ENCODE measurements at places on chromosomes 5 and 9.
A peak's percentile ranks its signal among the peaks of the same experiment; 100 is the strongest.

DNA sequence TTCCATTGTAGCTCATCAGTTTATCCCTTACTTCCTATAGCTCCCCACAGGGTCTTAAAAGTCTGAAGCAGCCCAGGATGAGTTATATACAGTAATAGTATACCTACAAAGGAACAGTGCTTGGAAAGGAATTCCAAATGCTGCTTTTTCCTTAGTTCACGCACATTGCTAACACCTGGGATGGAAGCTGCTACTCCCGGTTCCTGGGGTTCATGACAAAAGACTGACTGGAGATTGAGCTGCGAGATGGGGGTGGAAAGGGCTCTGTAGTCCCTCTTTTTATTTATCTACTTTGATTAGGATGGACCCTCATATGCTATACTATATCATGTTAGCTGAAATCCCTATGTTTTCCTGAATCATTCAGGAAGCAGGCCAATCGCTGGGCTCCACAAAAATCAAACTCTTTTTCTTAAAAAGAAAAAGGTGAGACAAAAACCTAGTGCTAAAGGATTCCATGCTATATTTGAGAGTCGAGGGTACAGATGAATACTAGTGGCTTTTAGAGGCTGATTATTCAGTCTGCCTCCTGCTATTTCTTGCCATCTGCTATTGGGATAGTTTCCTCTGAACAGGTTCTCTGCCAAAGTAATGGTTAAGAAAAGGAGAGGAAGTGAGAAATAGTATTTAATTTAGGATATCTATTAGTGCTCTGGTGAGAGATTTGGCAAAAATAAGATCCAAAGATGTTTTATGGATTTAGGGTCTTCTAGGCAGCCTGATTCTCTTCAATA lies 81.2 kb downstream of the MRPS27 start:
- no peak for DNase-seq

GRCh38 chr9:114156657-114157421 lies 1.5 kb downstream of the COL27A1 start:
- no peak for DNase-seq

GRCh38 chr5:24226479-24226878 lies 418.3 kb downstream of the CDH10 start:
- no peak for DNase-seq

- DNase-seq = no peak
Observed at GRCh38 chr9:105178076-105178475, 66.4 kb upstream of the SLC44A1 start.

GRCh38 chr9:113631137-113631765 lies 167.7 kb downstream of the RGS3 start:
- DNase-seq = no peak

- no peak for DNase-seq
Observed at GRCh38 chr5:133599600-133599999, 12.7 kb downstream of the FSTL4 start.

GRCh38 chr5:39730699-39731098 lies 305.9 kb upstream of the DAB2 start:
- no peak for DNase-seq

GRCh38 chr9:87763286-87763685 lies 37.4 kb downstream of the CTSL start:
- DNase-seq = no peak

GRCh38 chr5:76818844-76819831 lies at the start of gene F2RL1:
Gene F2RL1 (plus strand): TSS chr5:76819030. CDS start chr5:76819183, 153 bp downstream.
- DNase-seq = peak; percentile 32

GRCh38 chr9:111458139-111459009 lies 25.8 kb downstream of the ECPAS start:
- no peak for DNase-seq

- DNase-seq = peak; percentile 40
Observed at GRCh38 chr5:98771382-98772109, 1.9 kb upstream of the RGMB start.

- no peak for DNase-seq
Observed at GRCh38 chr5:175707751-175708375, 50.0 kb downstream of the HRH2 start.

DNA sequence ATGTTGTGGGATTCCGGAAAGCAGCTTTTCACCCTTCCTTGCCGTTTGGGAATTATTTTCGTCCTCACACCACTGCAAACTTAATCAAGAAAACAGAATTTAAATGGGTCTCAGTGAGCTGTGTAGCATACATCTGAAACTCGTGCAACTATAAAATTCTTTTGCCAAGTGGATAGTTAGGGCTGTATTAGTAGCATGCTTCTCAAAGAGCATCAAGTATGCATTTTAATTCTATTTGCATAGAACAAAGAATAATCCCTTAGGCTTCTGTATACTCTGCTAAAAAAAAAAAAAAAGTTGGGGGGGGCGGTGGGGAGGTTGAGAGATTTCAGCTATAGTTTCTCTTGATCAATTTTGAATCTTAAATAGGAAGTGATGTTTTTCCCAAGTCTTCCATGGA lies 11.8 kb upstream of the APBA1 start:
- no peak for DNase-seq

- DNase-seq = no peak
Observed at GRCh38 chr9:33138768-33139167, 28.4 kb downstream of the B4GALT1 start.

DNA sequence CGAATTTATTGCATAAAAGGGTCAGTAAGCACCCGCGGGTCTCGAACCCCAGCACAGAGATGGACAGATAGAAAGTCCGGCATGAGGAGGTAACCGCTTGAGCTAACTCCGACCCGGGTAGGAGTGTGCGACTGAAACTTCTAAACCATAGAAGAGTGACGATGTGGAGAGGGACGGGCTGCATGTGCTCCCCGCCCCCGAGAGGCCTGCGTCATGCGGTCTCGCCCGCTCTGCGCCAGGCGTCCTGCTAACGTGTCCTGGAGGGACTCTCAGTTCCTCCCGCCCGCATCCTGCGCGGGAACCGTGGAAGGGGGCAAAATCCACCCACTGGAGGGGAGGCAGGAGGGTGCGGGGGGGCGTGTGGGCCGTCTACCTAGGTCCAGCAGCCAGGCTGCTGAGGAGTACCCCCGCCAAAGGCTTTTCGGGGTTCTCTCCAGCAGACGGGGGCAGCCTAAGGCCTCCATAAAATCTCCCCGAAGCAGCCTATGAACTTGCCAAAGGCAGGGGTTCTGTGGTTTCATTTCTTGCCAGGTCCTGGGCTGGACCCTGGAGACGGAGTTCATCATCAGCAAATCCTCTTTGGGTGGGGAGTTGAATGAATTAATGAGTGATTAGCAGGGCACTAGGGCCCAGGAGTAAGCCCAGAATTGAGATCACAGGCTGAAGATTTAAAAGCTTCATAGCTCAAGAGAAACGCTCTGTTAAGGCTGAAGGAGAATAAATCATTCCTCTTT lies 51.9 kb downstream of the TGFBI start:
- no peak for DNase-seq

DNA sequence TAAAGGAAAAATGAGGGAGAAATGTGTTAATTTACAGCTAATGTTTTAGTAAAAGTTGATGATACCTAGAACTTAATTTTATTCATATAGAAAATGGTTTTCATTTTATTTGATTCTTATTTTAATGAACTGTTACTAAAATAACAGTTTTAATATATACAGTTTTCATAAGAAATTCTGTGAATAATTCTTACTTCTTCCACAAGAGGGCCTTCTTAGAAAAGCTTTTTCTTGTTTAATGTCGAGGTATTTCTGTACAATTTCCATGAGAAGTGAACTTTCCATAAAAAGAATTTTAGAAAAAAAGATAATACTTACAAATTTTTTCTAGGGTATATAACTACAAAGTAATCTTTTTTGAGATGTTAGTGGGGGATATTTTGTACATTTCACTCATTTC lies 73.9 kb downstream of the KLF9 start:
- DNase-seq = no peak

DNA sequence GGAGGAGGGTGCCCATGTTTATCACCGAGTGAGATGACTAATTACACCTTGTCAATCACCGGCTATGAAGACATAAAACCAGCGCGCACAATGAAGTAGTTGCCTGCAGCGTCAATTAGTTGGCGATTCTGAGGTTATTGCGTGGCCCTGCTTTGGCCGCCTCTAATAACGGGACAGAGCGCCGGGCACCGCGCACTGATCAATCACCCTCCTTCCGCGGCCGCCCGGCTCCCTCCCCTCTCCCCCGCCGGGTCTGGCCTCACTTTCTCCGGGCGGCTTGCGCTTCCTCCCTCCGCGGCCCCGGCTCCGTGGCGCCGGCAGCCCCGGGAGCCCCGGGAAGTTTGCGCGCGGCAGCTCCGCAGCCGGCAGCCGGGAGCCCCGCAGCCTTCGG lies 3.3 kb upstream of the LHX2 start:
- no peak for DNase-seq

DNA sequence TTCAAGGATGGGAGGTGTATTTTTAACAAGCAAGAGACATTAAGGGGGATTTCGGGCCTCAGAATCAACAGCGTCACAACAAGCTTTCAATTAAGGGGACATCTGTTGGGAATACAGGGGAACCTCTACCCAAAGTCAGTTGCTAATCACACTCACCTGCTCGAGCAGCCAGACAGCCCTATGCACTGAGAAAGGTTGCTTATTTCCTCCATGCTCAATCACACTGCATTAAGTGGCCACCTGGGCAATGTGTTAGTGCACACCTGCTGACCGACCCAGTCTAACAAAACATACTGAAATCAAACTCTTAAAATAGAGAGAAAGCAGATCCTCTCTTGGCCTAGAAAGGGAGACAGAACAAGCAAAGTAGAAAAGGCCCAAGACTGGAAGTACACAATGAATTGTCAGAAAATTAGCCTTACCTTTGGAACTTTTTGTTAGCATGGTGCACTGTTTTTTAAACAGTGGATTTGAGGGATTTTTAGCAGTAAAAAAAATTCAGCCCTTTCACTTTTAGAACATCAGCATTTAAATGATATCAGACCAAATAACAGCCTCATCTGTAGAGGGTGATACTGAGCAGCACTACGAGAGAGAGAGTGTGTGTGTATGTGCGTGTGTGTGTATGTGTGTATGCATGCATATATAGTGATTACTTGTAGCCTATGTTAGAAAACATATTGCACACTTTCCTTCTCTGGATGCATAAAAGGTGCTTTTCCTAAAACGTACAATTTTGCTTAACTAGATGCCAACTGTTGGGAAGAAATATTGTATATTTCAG lies 1118.6 kb upstream of the DMAC1 start:
- DNase-seq = peak; percentile 15

- DNase-seq = no peak
Observed at GRCh38 chr5:131661933-131662332, 26.9 kb upstream of the RAPGEF6 start.

DNA sequence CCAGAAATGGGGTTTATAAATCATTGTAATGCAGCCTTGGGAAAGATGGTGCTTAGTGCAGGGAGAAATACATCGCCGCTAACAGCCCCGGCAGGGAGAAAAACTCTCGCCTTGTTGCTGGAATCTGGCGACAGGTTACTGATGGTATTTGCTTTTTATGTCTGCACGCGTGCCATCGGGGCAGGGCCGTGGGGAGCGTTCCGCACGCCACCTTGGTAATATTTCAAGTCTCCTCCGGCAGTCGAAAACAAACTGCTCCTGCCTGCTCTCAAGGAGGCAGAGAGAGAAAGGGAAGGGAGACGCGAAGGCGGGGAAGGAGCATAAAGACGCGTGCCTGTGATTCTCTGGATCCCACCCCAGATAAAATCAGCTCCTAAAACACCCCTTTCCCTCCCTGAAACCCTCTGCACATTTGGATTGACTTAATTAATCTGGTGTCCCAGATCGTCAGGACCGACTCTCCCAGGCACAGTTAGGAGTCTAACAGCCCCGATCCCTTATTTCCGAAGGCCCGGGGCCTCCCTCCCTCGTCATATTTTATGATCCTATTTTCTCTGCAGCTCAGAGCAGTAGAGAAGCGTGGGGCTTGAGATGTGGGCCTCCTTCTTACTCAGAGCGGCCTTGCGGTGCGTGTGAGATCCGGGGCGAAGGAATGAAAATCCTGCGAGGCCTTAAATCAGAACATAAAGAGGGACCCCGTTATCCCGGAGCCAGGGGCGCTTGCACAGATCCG lies 47.7 kb downstream of the CFAP77 start:
- DNase-seq = no peak

GRCh38 chr5:176508603-176509002 lies 28.6 kb downstream of the RNF44 start:
- DNase-seq = no peak

GRCh38 chr5:122921826-122922225 lies 76.4 kb downstream of the SNX24 start:
- no peak for DNase-seq

DNA sequence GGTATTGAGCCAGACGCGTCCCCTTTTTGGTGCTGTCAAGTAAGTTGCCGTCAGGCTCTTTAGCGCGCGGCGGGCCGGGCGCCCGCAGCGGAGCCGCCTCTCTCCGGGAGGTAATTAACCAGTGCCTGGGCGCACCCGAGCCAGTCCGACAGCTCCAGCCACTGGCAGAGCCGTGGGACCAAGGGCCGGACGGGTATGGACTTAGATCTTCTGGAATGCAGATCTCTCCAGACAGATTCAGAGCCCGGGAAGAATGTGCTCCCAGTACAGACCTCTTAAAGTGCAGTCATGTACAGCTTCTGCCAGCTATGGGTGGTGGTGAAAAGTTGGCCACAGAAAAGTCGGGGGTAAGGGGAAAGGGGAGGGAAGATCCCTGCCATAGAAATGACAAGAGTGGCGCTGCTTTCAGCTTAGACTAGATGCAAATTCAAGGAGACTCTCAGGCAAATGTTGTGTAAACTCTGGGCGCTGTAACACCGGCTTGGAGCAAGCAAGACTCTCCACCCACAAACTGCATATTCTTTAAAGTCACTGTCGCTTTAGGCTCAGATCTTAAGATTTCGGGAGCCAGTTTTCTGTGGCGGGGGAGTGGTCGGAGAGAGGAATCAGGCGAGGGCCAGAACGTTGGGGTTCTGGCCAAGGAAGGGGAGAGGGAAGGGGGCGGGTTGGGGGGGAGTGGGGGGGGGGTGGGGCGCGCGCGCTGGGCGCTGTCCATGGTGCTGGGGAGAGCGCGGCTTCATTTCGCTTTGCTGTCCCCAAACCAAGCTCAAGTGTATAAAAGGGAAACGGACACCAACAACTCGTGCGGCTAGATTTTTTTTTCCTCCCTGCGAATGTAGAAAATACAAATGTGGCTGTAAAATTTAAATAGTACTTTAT lies 29.2 kb downstream of the NR2F1 start:
- DNase-seq = no peak

DNA sequence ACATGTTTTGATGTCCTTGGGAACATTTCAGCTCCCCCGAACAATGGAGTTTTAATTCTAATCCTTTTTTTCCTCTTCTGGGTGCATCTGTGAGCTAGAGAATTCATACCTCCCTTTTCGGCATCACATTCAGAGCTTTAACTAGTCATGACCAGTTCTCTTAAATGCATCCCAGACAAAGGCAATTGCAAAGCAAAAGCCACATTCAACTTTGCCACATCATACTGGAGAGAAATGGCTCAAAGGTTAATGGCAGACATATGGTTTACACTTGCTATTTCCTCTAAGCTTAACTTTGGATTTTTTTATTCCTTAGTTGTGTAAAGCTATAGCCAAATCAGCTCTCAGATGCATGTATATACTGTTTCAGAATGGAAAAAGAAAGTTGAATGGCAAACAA lies 153.3 kb downstream of the ESM1 start:
- DNase-seq = no peak
